ENCODE measurements at places on chromosomes 1 and 21.

- no peak for DNase-seq
These were observed 273.3 kb downstream of the TNR start for GRCh38 chr1:175470078-175470477.

- no peak for DNase-seq
These were observed 417.7 kb upstream of the ZRANB2 start for GRCh38 chr1:71498542-71498941.

DNA sequence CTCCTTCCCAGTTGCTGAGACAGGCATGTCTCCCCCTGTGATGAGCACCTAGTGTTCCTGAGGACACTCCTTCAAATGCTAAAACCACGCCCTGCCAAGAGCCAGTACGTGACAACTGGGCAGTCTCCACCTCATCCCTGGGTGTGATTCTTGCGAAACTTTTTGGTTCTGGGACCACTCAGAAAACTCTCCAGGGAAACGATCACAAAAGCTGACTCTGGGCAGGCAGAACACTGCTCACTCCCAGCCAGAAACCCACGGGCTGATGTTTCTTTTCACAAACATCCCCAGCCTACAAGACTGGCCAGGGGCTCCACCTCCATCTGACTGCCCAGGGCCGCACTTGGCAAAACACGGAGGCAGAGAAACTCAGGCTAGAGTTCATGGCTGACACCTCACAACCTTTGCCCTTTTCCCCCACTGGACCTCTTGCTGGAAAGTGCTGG, 24.4 kb downstream of the DHRS3 start:
- no peak for DNase-seq

DNA sequence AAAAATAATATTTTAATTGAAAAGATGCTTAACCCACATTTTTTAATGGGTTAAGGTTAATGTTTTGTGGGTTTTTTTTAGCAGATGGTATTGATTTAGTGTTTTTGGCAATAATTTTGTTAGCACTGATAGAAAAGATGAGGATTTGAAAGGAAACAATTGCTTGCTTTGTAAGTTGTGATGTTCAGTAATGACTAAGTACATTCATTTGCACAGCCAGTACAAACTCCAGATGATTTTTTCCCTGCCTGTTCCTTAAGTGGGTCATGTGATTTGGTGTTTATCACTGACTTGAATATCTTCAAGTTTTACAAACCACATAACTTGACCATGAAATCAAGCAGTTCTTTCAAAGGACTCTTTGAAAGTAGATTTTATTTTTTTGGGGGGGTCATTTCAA, 15.0 kb downstream of the DISP1 start:
- no peak for DNase-seq

DNA sequence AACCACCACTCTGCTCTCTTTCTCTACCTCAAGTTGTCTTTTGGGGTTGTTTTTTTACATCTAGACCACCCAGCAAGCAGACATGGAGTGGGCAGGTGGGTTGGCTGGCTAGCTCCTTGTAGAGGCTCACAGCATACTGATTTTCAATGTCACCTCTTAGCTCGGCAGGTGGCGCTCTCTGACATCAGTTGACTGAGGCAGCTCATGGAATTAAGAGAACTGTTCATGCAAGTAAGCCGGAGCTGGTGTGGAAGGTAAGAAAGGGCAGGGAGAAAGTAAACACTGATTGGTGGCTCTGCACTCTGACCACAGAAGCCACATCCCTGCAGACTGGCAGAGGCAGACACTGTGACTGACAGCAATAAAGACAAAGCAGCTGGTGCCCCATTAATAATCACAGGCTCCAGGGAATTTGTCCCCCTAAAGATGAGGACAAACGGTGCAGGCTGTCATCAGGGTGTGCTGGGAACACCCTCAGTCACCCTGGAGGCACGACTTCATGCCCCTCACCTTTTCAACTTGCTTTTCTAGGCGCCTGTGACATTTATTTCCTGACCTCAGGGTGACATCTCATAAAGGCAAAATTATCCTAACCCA, 226.8 kb downstream of the LMX1A start:
- peak; percentile 2 for DNase-seq

- DNase-seq, result no peak
These were observed 34.4 kb downstream of the HHAT start for GRCh38 chr1:210363119-210363518.

DNA sequence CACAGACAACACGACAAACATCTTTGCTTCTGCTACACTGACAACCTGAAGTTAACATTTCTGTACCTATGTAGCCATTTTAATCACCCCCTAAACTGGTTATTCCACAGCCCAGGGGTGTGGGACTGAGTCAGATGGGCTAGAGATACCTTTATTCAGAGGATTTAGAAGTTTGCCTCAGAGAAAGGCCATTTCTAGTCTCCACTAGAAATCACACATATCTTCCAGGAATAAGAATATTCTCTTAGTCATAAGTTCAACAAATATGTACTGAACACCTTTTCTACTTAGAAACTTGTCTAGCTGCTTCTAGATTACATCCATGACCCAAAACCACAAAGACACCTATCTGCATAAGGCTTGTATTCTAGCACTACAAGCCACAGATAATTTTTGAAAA, 38.8 kb downstream of the ERG start:
- no peak for DNase-seq

DNA sequence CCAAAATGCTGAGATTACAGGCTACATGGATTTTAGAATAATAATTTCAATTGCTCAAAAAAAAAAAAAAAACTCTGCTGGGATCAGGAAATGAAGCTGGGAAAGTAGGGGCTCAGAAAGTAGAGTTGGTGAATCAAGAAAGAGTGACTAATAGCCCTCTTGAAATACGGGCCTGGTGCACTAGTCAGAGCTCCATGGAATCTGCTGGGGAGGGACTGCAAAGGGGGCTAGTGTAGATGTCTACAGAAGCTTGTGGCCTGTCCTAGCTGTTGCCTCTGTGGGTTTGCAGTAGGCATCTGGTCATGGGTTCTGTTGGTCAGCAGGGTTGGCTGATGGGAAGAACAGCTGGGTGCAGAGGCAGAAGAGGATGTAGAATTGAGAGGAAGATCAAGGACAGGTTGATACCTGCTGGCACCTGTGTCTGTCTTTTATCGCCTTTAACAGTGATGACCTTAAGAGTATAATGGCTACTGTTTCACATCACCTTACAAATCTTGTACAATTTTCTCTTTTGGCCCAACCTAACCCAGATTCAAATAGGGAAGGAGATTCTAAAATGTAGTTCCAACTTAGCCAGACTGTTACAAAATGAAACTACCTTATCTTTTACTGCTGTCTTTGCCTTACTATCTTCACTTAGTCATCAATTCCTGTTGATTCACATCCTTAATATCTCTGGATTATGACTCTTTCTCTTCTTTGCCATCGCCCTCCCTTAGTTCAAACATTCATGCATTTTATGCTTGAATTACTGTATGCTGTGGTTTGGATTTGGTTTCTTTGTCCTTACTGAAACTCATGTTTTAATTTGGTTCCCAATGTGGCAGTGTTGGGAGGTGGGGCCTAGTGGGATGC, 126.2 kb downstream of the GIPC2 start:
- no peak for DNase-seq

DNA sequence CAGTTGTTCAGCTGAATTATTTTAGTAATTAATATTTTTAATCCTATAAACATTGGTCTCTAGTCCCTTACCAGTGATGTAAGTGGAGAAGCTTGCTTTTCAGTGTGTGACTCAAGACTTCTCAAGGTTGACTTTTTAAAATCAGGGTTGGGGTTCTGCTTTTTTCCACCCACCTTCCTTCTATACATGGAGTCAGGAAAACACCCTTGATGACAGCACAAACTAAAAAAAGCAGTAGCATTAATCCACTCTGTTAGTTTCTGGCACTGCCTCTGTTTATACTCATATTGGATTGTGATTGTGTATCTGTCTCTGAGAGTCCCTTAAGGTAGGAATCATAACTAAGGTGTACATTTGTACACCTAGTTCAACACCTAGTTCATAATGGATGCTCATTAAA, 8.3 kb upstream of the PLEKHO1 start:
- no peak for DNase-seq

DNA sequence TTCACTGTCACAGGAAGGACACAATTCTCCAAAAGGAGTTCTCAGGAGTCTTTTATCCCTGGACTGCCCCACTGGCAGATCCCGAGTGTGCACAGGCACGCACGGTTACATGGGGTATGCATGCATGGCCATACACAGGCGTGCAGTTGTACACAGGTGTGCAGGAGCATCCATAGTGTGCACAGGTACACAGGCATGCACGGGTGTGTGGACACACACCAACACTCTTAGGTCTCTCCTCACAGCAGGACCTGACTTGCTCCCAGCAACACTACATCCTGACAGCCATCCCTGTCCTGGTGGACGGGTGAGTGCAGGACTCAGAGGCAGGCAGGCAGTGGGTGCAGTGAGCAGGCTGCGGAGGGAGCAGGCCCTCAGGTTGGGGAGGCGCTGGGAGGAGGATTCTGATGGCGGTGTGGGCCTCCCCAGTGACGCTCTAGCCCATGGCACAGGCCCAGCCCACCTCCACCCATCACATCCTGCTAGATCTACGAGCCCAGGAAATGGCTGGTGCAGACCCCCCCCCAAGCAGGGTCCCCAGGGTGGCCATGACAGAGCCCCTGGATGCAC, 28.4 kb downstream of the SLC19A1 start:
- DNase-seq, result no peak

- DNase-seq, result no peak
These were observed 28.2 kb upstream of the CNTN2 start for GRCh38 chr1:205014783-205015182.

- no peak for DNase-seq
These were observed 106.5 kb upstream of the GADD45A start for GRCh38 chr1:67578397-67579020.

- DNase-seq, result no peak
These were observed 64.0 kb downstream of the WNT9A start for GRCh38 chr1:227883641-227884301.

- DNase-seq, result no peak
These were observed 23.0 kb downstream of the ACTA1 start for GRCh38 chr1:229410692-229411433.

DNA sequence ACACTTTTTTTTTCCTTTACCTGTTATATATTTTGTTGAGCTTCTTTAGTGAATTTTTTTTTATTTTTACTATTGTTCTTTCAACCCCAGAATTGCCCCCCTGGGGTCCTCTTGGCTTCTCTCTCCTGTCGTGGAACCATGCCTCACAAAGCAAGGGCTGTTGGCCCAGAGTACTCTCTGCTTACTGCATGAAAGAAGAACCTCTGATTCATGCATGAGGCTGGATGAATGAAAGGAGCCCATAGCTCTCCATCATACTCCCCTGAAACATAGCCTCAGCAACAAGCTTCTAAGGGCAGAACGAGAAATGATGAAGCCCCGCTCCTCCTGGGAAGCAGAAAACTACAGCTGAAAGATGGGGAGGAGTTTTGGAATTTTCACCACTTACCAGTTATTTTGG, 1441.0 kb downstream of the BRINP3 start:
- DNase-seq, result no peak

DNA sequence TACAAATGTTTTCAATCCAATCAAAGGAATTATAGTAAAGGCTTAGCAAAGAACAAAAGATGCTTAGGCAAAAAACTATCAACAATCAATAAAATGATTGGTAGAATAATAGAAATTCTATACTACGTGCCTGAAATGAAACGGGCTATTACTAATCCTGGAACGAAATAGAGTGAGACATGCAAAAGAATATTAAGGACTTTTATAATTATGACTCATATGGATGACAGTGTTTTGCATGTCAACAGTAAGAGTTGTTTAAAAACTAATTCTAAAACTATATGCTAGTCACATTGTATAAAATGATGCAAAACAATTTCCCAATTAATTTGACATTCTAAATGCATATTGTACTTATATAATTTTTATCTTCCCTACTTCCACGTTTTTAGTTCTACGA, 35.6 kb downstream of the LRRIQ3 start:
- DNase-seq, result no peak

GRCh38 chr1:172697534-172698002, 38.7 kb downstream of the FASLG start:
- no peak for DNase-seq

DNA sequence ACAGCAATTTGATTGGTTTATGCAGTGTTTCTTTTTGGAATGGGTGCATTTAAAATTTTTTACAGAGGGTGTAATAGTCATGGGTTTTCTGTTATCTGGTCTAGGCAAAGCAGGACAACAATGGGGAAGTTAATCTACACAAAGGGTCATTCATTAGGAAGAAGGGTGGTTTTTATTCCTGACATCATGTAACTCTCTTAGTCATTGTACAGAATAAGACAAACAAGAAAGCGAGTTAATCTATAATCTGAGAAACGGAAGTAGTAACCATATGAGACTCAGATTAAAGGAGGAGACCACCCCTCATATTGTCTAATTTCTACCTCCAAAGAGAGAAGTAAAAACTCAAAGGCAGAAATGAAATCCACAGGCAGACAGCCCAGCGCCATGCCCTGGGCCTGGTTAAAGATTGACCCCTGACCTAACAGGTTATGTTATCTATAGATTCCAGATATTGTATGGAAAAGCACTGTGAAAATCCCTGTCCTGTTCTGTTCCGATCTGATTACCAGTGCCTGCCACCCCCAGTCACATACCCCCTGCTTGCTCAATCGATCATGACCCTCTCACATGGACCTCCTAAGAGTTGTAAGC, 10.5 kb upstream of the IFI6 start:
- DNase-seq, result no peak

DNA sequence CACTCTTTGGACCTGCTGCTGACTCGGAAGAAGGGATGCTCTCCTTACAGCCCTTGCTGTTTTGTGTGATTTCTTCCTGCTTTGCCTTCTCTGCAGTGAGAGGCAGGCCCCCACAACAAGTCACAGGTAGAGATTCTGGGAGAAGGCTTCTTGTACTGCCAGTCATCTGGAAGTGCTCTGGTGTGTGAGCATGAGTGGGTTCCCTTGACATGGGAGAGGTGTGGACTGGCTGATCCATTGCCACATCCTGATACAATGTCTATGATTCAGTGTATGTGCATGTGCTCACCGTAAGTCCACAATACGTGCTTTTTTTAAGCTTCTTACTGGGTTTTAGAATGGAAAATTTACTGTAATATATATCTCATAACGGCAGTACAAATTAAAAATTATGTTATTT, 46.0 kb upstream of the PLA2G4A start:
- DNase-seq, result no peak

DNA sequence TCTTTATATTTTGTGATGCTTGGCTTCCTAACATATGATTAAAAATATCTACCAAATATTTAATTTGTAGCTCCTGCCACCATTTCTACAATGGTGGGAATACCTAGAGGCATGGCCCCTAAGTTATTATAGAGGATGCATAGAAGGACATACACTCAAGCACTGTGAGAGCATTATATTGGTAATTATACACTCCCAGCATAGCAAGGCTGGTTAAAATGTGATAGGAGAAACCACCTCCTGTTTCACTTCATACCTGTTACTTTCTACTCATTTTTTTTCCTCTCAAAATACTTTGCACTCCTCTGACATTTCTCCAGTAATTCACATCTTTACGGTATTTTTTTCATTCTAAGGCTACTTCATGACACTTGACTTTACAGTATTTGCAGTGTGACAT, 92.9 kb downstream of the HS2ST1 start:
- DNase-seq, result no peak

- no peak for DNase-seq
These were observed 24.1 kb downstream of the GPR3 start for GRCh38 chr1:27416387-27417111.

- DNase-seq, result no peak
These were observed 85.2 kb upstream of the ABCD3 start for GRCh38 chr1:94332952-94333351.

GRCh38 chr21:27201197-27201596, 234.3 kb upstream of the ADAMTS5 start:
- no peak for DNase-seq

GRCh38 chr1:234535763-234536515, 57.0 kb upstream of the TARBP1 start:
- no peak for DNase-seq
